ENCODE measurements at places on chromosomes 16 and 17.

DNA sequence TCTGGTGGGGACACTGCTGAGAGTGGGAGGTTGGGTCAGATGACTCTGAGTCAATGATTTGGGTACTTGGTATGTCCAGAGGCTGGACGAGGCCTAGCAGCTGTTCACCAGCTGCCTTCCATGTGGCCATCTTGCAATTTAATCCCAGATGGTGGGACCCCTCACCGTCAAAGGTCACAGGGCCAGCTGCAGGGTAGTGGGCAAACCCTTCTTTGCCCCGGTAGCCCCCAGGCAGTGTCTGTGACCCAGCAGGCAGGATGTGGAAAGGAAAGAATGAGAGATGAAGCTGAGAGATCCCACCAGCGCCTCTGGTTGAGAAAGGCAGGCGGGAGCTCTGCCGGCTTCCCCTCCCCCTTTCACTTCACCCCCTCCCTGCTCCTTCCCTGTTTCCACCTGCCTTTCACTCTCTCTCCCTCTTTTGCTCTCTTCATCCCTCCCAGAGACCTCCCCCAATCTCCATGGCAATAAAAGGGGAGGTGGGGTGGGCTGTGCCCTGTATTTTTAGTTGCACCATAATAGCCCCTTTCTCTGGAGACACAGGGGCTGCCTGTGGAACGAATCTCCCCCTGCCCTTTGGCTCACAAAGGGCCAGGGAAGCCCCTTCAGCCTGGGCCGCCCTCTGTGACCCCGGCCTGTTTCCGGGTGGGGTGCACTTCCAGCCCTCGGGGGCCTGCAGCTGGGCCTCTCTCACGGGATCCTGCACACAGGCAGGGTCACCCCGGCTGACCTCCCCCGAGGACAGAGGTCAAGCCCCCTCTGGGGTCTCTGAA, 20.2 kb downstream of the CDK5RAP3 start:
- DNase-seq, result peak; percentile 87

DNA sequence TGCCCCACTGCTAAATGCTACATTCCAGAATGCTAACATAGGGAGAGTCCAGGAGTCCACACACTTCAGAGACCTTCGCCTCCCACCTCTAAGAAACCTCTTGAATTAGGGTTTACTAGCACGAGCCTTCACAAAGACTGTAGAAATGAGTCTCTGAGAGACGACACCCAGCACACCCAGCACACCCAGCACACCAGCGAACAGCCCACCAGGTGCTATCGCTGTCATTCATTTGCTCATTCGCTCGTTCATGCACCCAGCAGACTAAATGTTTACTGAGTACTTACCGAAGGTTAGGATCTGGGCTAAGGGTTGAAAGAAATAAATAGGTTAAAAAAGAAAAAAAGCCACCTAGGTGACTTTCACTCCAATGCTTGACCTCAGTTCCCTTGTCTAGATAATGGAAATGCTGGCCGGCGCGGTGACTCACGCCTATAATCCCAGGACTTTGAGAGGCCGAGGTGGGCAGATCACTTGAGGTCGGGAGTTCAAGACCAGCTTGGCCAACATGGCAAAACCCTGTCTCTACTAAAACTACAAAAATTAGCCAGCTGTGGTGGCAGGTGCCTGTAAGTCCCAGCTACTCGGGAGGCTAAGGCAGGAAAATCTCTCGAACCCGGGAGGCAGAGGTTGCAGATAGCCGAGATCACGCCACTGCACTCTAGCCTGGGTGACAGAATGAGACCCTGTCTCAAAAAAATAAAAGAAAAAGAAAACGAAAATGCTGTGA, 100.8 kb downstream of the ADCY9 start:
- DNase-seq, result no peak

DNA sequence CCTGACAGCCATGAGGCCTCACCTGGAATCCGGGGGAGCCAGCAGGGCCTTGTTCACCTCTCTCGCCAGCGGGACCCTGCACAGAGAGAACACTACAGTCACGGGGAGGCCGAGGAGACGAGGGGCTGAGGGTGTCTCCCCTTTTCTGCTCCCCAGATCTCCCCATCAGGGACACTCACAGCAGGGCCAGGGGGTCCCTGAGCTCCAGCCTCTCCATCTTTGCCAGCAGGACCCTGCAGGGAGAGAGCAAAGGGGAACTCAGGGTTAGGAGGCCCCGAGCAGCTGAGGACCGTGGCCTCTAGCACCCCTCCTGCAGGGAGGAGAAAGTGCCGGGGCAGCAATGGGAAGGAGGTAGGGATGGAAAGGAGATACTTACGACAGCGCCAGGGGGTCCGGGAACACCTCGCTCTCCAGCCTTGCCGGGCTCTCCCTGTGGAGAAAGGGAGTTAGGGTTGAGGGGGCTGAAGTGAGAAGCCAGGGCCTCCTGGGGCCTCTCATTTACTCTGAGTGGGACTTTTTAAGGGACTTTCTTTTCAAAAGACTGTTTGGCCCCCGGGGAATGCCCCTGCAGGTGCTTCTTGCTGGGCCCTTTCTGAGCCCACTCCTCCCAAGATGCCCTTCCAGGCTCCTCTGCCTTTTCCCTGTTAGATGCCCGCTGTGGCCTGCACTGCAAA, 8.7 kb downstream of the COL1A1 start:
- no peak for DNase-seq

- no peak for DNase-seq
These were observed 15.0 kb downstream of the GINS2 start for GRCh38 chr16:85673529-85674417.

DNA sequence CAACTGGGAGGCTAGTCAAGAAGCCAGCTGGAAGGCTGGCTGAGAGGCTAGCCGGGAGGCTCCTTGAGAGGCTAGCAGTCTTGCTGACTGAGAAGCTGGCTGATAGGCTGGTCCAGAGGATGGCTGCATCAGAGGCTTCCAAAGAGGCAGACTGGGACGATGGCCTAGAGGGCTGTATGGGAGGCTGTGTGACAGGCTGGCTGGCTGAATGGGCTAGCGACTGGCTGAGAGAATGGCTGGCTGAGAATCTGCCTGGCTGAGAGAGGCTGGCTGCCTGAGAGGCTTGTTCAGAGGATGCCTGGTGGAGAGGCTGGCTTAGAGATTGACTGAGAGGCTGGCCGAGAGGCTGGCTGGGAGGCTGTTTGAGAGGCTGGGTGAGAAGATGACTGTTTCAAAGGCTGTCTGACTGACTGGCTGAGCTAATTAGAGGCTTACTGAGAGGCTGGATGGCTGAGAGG, 34.8 kb upstream of the ACSM2B start:
- peak; percentile 41 for DNase-seq

- peak; percentile 49 for DNase-seq
These were observed 977 bp upstream of the ZNF778 start for GRCh38 chr16:89216315-89217137.

DNA sequence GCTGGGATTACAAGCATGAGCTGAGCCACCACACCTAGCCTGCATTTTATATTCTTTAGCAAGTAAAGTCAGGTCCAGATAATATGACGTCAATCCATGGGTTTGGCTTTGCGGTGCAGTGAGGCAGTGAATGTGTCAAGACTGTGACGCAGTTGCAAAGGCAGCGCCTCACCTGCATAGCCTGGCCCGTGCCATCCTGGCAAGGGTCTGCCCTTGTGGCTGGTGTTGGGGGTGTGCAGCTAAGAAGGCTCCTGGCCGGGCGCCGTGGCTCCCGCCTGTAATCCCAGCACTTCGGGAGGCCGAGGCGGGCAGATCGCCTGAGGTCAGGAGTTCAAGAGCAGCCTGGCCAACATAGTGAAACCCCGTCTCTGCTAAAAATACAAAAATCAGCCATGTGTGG, 7.0 kb downstream of the PDF start:
- no peak for DNase-seq

DNA sequence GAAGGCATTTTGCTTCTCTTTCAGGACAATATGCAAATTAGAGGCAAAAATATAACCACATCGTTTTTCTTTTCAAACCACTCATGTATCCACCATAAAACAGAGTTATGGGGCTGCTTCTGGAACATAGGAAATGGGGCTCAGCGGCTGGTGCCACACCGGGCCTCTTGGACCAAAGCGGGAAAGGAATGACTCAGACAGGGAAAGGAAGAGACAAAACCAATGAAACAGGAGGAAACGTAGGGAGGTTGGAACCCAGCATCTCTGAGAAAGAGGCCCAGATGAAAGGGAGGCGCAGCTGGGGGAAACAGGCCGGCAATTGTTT, 28.5 kb downstream of the CUEDC1 start:
- DNase-seq, result no peak

DNA sequence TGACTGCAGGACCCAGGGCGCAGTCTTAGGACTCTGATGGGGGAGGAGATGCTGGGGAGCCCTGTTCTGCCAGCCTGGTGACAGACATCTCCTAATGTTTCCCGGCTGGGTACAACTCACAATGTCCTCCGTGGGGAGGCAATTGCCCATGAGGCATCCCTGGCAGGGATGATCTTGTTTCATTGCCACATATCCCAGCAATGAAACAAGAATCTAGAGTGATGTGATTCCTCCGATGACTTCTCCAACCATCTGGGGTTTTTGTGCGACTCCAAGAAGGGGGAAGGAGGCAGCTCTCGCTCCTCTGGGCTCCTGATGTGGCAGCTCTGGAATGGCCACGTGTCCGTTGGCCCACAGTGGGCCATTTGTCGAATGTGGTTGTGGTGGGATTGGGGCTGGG, 255.8 kb downstream of the SEC14L1 start:
- DNase-seq, result no peak

DNA sequence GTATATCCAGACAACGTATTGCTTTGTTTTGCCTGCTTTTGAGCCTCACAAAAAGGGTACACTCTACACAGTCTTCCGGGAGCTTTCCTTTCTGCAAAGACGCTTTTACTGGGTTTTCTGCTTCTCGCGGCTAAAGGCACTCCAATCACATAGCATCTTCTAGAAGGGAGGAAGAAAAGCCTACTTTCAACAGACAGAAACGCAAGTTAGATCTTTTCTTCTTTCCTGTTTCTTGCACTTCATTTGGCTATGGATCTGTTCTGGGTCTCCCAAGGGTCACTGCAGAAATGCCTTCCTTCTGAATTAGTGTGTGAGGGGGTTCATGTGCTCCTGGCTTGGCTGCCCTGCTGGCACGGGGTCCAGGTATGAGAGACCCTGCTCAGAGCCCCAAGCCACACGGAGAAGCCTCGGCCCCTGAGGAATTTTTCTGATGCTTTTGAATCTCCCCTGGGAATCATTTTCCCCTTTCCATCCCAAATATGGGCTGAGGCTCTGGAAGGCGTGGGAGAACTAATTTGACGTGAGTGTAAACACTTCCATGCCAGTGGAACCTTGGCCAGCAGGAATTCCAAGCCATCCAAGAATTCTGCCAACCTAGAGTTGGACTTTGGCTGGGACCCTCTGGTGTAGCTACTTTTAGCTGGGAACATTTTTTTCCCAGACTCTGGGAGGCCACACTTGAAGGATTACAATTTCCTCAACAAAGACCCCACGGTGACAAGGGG, 49.6 kb upstream of the NKD1 start:
- no peak for DNase-seq

DNA sequence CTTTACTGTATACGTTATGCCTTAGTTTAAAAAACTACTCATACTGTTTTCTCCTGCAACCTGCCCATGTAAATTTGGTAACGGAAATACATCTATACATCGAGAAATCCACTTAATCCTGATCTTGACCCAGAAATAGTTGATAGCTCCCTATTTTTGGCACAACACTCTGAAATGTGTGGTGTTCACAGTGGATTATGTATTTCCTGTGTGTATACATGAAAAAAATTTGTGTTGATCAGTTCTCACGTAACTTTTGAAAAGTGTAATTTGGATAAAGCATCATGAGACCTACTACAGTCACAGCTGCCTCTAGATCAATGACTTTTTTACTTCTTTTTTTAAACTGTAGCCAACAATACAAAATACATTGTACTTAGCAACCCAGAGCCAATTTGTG, 90.7 kb downstream of the VMP1 start:
- no peak for DNase-seq

- DNase-seq, result no peak
These were observed 484.9 kb downstream of the WWOX start for GRCh38 chr16:78584213-78584860.

- no peak for DNase-seq
These were observed 235.3 kb downstream of the SEC14L1 start for GRCh38 chr17:77375917-77376651.

DNA sequence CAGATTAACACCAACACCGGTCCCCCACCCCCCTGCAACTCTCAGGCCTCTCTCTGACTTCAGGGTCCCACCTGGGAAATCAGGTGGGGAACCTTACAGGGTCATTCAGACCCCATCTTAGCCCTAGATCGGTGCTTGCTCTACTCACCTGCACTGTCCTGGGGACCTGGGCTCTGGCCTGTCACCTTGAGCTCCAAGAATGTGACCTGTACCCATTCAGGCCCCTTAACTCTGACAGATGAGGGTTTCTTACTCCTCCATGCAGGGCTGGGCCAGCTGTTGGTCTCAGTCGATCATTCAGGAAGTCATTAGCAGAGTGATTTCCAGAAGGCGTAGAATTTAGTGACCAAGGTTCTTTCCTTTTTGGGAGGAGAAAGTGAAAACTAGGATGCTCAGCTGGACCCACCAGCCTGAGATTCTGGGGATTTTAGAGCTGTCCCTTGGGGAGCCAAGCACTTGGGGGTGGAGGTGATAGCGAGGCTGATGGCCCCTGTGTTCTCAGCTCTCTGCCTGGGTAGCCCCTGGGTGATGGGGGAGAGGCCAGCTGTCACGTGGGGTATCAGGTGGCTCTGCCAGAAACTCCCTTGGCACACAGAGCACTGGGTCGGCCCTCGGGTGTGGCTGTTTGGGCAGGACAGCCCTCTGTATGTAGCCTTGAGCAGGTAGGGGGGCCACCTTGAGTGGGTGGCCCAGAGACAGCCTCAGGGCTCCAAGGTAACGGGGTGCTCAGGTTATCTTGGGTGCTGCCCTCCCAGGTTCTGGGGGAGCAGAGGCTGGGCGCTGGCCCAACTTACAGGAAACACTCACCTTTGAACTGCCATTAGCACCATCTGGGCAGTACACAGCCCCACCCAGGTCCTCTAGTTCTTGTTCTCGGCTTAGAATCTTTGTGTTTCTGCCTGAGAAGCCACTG, 724 bp downstream of the MVP start:
- no peak for DNase-seq

- DNase-seq, result no peak
These were observed 7.5 kb downstream of the SCIMP start for GRCh38 chr17:5226940-5227878.

DNA sequence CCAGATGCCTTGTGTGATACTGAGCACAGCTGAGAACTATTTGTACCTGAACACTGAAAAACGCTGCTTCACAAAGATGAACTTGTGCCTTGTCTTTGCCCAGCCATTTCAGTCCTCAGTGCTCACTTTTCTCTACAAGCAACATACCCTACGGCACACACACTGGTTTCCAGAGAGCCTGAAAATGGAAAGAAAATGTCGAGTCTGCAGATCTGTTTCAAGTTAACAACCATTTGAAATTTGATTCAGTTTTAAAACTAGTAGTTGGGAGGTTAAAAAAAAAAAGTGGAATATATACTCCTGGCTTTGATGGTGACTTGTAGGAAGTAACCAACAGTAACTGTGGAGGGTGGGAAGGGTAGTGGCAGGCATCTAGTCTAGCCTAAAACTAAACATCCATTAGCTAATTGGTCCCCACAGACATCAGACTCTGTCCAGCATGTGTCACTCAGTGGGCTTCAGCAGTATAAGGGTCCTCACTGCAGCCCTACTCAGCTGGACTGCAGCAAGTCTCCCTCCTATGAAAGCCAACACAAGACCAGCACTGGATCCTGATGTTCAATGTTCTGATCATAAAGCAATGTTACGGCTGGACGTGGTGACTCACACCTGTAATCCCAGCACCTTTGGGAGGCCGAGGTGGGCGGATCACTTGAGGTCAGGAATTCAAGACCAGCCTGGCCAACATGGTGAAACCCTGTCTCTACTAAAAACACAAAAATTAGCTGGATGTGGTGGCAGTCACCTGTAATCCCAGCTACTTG, 27.1 kb downstream of the ERN1 start:
- no peak for DNase-seq
